ENCODE measurements at places on chromosomes 7 and 10. TPM values are rescaled to one million over a fixed set of nuclear protein-coding genes. Genes with fewer than 3 reads are reported as not detected.

GRCh38 chr10:31343551-31343950 lies 24.5 kb downstream of the ZEB1 start:
- H3K4me3 ChIP-seq = no peak overlapping the region
- DNase-seq = no peak
- H3K4me1 ChIP-seq = no peaks in the 10 kb centered on the region
- H3K27ac ChIP-seq = no peak overlapping the region

The GHRHR gene
- not detected for total RNA-seq

The ELFN1 gene
- 0.90 TPM for total RNA-seq

- H3K27me3 ChIP-seq = no peaks in the 10 kb centered on the region
- no peak overlapping the region for H3K4me3 ChIP-seq
- no peaks in the 10 kb centered on the region for H3K4me1 ChIP-seq
- H3K36me3 ChIP-seq = no peaks in the 10 kb centered on the region
- H3K27ac ChIP-seq = no peak overlapping the region
Measured at GRCh38 chr10:22598478-22598877, 115.9 kb downstream of the PIP4K2A start.

DNA sequence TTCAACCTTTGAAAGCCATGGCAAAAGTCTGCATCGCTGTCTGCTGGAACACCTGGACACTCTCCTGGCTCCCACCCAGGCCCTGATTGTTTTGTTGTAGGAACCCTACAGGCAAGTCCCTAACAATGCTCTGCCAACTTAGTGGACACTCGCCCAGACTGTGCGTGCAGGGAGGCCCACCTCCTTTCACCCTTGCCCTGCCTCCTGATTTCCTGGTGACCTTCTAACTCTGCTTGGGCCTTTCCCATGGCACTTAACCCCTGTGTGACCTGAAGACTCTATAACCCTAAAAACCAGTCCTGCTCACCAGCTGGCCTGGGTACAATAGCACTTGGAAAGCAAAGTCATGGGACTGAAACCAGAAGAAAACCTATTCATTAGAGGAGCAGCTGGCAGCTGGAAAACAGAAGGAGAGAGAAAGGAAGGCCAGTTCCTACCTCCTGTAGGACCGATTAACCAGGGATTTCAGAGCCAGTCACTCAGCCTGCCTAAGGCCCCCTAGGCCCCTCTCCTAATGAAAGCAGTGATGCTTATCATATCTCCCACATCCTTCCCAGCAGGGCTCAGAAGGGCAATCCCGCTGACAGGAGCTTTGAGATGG lies 82.7 kb upstream of the KMT2E start:
- no peak for DNase-seq
- no peak overlapping the region for H3K27ac ChIP-seq
- no peak overlapping the region for H3K4me3 ChIP-seq
- no peaks in the 10 kb centered on the region for H3K36me3 ChIP-seq
- H3K27me3 ChIP-seq = no peaks in the 10 kb centered on the region

- no peak overlapping the region for H3K27ac ChIP-seq
- no peaks in the 10 kb centered on the region for H3K4me1 ChIP-seq
- no peaks in the 10 kb centered on the region for H3K27me3 ChIP-seq
- H3K36me3 ChIP-seq = no peaks in the 10 kb centered on the region
- no peak overlapping the region for H3K4me3 ChIP-seq
- no peak for DNase-seq
Measured at GRCh38 chr10:108434559-108435252, 1270.2 kb upstream of the SORCS1 start.

DNA sequence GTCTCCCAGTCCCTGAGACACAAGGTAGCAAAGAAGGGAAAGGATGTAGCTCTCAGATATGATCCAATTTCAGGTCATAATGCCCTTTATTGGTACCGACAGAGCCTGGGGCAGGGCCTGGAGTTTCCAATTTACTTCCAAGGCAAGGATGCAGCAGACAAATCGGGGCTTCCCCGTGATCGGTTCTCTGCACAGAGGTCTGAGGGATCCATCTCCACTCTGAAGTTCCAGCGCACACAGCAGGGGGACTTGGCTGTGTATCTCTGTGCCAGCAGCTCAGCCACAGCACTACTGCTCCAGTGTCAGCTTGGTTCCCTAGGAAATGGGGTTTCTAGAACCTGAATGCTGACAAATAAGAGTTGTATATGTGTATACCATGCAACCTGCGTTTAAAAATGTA lies 74.6 kb upstream of the PRSS58 start:
- H3K36me3 ChIP-seq = no peaks in the 10 kb centered on the region
- no peak overlapping the region for H3K4me3 ChIP-seq
- H3K27me3 ChIP-seq = no peaks in the 10 kb centered on the region
- no peaks in the 10 kb centered on the region for H3K4me1 ChIP-seq
- H3K27ac ChIP-seq = no peak overlapping the region
- DNase-seq = no peak

DNA sequence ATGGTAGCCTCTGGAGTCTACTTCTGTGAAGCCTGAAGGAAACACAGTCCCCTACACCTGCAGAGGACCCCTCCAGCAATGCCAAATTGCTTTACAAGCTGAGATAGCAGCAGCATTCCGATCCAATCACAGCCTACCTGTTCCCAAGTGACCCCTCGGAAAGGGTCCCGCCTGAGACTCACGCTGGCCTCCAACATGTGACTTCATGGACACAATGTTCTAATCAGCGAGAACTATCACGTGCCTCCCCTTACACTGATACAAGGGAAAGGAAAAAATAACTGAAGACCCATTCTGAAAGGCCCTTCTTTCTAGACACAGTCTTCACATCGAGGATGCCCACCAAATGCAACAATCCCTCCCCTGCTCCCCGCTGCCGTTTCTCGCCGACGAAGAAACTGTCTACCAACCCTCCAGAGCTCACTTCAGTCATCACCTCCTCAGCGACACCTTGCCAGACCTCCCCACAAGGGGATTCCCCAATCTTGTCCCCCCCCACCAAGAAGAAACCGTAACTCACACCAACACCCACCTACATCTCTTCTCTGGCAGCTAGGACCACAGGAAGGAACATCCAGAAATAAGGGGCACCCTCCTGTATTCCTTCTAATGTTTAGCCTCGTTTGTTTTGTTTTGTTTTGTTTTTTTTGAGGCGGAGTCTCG lies 1.8 kb downstream of the SNX8 start:
- no peak overlapping the region for H3K27ac ChIP-seq
- DNase-seq = no peak
- H3K27me3 ChIP-seq = no peaks in the 10 kb centered on the region
- H3K4me3 ChIP-seq = no peak overlapping the region

The HTR5A gene
- total RNA-seq = not detected

- H3K27me3 ChIP-seq = no peaks in the 10 kb centered on the region
- H3K4me3 ChIP-seq = no peak overlapping the region
- no peak overlapping the region for H3K27ac ChIP-seq
- peaks cover 4% of the 10 kb centered on the region for H3K4me1 ChIP-seq
- no peaks in the 10 kb centered on the region for H3K36me3 ChIP-seq
Measured at GRCh38 chr10:133391761-133392518, 2.0 kb upstream of the MTG1 start.

DNA sequence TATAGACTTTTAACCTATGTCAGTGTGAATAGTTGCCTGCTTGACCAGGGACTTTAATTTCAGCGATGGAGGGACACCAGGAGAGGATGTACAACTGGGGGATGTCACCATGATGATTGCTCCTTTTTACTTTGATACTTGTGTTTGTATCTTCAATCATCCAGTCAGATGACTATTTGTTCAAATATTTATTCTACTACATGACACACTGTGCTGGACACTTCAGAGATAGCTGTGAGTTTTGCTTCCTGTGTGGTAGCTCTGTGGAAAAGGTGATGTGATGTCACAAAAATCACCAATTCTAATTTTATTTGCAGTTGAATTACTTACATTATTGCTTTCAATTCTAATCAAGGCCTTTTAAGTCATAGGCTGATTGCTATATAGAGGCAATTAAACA lies 62.7 kb upstream of the CREB5 start:
- DNase-seq = no peak
- H3K36me3 ChIP-seq = no peaks in the 10 kb centered on the region
- no peaks in the 10 kb centered on the region for H3K27me3 ChIP-seq
- H3K4me1 ChIP-seq = peaks cover 8% of the 10 kb centered on the region
- no peak overlapping the region for H3K4me3 ChIP-seq

The RBP3 gene
- total RNA-seq = not detected

The PDZD8 gene
- total RNA-seq = 19.3 TPM

The DOCK4 gene
- total RNA-seq = 32.7 TPM

- H3K36me3 ChIP-seq = no peaks in the 10 kb centered on the region
- no peak overlapping the region for H3K4me3 ChIP-seq
- H3K4me1 ChIP-seq = no peaks in the 10 kb centered on the region
Measured at GRCh38 chr10:11450427-11450826, 161.0 kb downstream of the USP6NL start.

The NAT16 gene
- total RNA-seq = not detected

DNA sequence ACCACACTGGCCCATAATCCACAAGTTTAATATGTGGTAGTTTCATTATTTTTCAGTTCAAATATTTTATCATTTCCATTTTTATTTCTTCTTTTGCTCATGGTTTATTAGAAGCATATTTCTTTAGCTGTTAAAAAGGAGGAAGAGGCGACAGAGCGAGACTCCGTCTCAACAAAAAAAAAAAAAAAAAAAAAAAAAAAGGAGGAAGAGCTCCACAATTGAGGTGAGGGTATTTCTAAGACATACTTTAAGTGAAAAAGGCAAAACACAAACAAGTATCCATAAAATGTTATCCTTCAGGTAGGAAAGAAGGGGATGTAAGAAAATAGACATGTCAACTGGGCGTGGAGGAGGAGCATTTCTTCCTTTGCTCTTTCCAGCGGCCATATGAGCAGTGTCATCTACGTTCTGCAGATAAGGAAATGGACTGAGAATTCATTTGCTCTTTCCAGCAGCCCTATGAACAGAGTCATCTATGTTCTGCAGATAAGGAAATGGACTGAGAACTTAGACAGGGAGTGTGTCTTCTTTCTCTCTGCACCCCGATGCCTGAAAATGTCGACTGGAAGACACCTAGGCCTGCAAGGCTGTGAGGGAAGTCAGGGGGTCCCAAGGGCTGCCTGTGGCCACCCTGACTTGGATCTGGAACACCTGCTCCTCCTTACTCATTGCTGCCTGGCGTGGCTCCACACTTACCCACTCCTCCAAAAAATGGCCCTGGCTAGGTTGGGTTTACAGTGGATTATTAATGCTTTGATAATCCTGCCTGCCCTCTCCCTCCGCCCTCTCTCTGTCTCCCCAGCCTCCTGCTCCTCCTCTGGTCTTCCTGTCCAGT lies 18.9 kb upstream of the RAMP3 start:
- no peak for DNase-seq
- H3K27me3 ChIP-seq = no peaks in the 10 kb centered on the region
- no peak overlapping the region for H3K4me3 ChIP-seq
- no peaks in the 10 kb centered on the region for H3K4me1 ChIP-seq
- H3K27ac ChIP-seq = no peak overlapping the region
- no peaks in the 10 kb centered on the region for H3K36me3 ChIP-seq

DNA sequence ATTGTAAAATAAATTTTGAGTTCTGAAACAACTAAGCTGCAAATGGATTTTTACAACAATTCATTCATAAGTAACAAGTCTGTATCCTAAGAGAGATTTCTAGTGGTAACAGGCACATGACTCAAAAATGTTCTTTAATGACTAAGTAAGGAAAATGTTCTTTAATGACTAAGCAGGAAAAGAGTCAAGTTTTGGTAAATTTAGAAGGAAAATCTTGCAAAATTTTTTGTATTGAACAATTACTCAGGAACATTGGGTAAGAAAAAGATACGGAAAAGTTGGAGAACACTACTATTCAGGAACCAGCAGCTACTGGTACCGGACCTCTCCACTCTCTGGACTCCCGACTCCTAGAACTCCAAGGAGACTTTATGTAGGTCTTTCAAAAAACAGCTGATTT lies 33.5 kb downstream of the HYCC1 start:
- H3K36me3 ChIP-seq = no peaks in the 10 kb centered on the region
- no peak overlapping the region for H3K4me3 ChIP-seq

The SPDYE3 gene
- not detected for total RNA-seq

The DRGX gene
- not detected for total RNA-seq

The VSTM2A gene
- not detected for total RNA-seq

GRCh38 chr7:30479202-30480120 lies 877 bp upstream of the NOD1 start:
- H3K27me3 ChIP-seq = no peaks in the 10 kb centered on the region
- no peaks in the 10 kb centered on the region for H3K36me3 ChIP-seq
- H3K4me3 ChIP-seq = peak overlapping the region; percentile 65

GRCh38 chr7:54622696-54623309 lies 80.6 kb downstream of the VSTM2A start:
- H3K36me3 ChIP-seq = no peaks in the 10 kb centered on the region
- no peak overlapping the region for H3K27ac ChIP-seq
- no peaks in the 10 kb centered on the region for H3K4me1 ChIP-seq
- H3K4me3 ChIP-seq = no peak overlapping the region
- DNase-seq = no peak

The TET1 gene
- total RNA-seq = 7.0 TPM

DNA sequence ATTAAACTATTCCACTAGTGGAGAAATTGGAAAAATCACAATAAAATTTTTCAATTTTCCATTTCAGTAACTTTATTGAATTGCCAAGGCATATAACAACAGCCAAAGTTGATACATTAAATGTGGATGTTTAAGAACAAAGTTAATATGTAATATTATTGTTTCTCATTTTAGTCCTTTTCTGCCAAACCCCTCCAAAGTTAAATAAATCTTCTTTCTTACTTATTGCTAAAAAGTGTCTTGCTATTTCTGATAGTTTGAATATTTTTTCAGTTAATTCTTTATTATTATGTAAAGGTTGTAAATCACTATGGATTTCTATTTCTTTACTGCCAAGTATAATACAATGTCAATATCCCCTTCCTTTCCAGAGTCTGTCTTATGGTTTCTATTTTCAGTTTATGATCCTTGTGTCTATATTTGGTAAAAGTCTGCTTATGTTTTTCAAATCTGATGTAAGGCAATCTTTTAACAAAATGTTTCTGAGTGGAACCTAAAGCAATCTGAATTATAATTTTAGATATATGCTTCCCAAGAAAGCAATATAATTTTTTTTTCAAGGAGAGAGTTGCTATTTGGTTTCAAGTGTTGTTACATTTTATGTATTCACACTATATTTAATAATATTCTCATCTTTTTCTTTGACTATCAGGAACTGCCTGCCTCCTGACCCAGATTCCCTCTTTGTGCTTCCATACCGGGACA lies 80.3 kb upstream of the RHOBTB1 start:
- no peak overlapping the region for H3K4me3 ChIP-seq
- no peak overlapping the region for H3K27ac ChIP-seq
- no peaks in the 10 kb centered on the region for H3K27me3 ChIP-seq
- no peak for DNase-seq
- no peaks in the 10 kb centered on the region for H3K4me1 ChIP-seq

DNA sequence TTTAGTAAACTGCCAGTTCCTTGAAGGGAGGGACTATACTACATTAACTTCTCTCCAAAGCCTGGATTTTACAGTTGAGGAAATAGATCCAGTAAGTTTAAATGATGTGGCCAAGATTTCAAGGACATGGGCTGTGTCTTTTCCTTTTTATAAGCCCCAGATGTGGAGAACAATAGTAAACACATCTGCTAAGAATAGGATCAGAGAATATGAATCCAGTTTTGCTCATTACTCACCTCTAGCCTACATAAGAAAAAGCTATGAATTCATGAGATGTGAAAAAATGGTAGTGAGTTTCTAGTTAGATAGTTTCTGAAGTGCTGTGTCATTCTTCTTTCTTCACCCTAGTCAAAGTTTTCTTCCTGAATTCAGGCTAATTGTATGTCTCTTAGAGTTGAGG lies 38.6 kb downstream of the MAGI2 start:
- no peak for DNase-seq
- H3K27me3 ChIP-seq = no peaks in the 10 kb centered on the region
- no peak overlapping the region for H3K27ac ChIP-seq
- no peak overlapping the region for H3K4me3 ChIP-seq
- H3K4me1 ChIP-seq = peaks cover 3% of the 10 kb centered on the region
- no peaks in the 10 kb centered on the region for H3K36me3 ChIP-seq

The RASA4B gene
- 36.2 TPM for total RNA-seq

- DNase-seq = no peak
- no peaks in the 10 kb centered on the region for H3K36me3 ChIP-seq
- H3K27ac ChIP-seq = no peak overlapping the region
- no peaks in the 10 kb centered on the region for H3K4me1 ChIP-seq
Measured at GRCh38 chr10:126840576-126841135, 64.6 kb upstream of the DOCK1 start.

Measured in ovary (tissue), 10 donors.